ENCODE measurements at places on chromosomes 6 and 20.

- DNase-seq = no peak
Measured at GRCh38 chr6:158038291-158039177, 56.9 kb downstream of the SYNJ2 start.

- DNase-seq = no peak
Measured at GRCh38 chr6:137840252-137840651, 26.8 kb upstream of the TNFAIP3 start.

GRCh38 chr6:56789879-56790278 lies 147.2 kb upstream of the DST start:
- no peak for DNase-seq

GRCh38 chr20:32332614-32333013 lies 25.5 kb upstream of the ASXL1 start:
- no peak for DNase-seq

DNA sequence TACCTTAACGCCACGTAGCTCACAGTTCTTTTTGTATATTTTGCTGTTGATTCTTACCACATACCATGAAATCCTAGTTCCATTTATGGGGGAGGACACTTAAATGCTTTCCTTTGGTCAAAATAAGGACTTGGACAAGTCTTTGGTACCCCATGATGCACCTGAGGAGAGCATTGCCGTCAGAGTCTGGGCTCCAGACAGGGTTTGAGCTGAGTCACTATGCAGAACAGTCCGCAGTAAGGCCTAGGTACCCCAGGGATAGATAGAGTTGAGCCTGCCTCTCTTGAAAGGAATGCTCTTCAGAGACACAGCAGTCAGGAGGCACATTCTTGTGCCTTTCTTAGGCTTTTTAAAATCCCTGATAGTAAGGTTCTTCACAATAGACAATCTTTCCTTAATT lies 6.0 kb downstream of the PARD6B start:
- no peak for DNase-seq

GRCh38 chr6:132020138-132020581 lies 69.0 kb upstream of the CCN2 start:
- DNase-seq = no peak

DNA sequence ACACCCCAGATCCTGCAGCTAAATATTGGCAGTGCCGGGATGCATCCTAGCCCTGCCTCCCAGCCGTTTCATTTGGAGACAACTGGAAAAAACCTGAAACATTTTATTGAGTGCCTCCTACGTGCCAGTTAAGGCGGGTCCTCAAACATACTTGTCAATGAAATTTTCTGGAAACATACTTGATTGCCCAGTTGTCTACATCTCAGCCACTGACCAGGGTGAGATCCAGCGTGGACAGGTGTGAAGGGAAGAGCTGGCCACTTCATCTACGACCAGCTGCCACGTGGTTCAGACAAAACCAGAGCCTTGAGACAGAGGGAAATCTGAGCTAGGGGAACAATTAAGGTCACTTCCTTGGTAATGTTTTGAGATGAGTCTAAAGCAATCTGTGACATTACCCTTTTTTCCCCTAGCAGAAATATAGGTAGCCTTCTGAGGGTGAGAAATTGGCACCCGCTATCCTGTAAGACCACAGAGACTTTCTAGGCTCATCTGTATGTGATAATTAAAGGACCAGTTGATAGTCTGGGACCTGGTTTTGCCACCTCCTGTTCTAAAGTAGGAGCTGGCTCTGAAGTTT lies 116.3 kb upstream of the MTHFD1L start:
- DNase-seq = no peak

DNA sequence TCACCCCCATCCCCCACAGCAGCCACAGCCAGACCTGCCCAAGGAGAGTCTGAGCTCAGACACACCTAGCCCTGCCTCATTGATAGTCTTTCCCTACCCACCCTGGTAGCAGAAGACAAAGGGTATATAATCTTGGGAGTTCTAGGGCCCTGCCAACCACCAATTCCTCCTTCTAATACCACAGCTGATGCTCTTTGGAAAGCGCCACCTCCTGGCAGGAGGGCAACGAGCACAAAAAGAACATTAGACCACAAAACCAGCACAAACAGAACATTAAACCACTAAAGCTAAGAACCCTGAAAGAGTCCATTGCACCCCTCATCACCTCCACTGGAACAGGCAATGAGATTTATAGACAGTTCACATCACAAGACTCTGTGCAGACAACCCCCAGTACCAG lies 195.8 kb upstream of the FUT9 start:
- no peak for DNase-seq

GRCh38 chr6:87675004-87675681 lies 26.9 kb downstream of the AKIRIN2 start:
- DNase-seq = no peak

GRCh38 chr6:1076531-1077459 lies 235.1 kb upstream of the FOXQ1 start:
- no peak for DNase-seq

DNA sequence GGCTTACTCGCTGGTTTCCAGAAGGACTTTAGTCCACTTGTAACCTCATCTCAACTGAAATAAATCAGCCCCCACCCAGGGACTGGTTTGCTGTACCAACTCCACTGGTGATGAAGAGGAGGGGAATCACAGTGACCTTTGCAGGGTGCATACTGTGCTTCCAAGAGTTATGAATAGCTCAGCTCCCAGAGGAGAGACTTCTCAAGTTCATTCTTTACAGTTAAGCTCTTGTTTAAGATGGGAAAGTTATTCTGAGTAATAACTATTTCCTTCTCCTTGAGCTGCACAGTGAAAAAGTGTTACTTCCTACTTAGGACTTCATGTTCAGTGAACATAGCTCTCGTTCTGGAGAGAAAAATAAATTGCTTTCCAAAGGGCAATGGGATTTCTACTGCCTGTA lies 166.5 kb upstream of the ECI2 start:
- DNase-seq = no peak

DNA sequence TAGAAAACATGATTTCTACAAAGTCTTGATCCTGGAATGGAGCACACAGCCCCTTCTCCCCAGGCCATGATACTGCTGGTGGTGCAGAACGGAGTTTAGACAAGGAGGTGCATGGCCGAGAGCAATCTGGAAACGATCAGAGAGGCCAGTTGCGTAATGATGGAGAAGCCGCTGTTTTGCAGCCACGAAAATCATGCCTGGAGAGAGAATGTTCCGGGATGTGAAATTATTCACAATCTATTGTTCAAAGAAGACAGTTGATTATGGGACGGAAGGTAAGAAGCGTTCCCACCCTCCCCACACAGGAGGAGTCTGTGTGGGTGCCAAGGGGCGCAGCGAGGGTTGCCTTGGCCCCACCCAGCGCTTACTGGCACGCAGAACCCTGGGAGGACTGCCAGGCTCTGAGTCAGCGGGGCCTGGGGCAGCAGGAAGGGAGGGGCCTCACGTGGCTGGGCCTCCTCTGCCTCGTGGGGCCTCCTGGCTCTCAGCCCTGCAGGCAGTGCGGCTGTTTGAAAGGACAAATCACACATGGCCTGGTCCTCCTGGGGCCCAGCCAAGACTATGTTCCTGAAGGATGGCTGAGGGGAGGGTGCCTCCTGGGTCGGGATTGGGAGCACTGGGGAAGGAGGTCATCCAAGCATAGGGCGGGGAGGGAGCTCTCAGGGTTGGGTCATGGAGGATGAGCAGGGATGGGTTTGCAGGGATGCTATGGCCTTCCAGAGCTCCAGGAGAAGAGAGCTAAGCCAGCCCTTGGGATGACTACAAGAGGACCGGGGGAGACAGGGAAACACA lies 8.7 kb upstream of the AP5S1 start:
- DNase-seq = peak; percentile 91

GRCh38 chr6:45323656-45324224 lies 4.4 kb upstream of the RUNX2 start:
- no peak for DNase-seq

- no peak for DNase-seq
Measured at GRCh38 chr6:72446430-72446829, 175.4 kb upstream of the KCNQ5 start.

DNA sequence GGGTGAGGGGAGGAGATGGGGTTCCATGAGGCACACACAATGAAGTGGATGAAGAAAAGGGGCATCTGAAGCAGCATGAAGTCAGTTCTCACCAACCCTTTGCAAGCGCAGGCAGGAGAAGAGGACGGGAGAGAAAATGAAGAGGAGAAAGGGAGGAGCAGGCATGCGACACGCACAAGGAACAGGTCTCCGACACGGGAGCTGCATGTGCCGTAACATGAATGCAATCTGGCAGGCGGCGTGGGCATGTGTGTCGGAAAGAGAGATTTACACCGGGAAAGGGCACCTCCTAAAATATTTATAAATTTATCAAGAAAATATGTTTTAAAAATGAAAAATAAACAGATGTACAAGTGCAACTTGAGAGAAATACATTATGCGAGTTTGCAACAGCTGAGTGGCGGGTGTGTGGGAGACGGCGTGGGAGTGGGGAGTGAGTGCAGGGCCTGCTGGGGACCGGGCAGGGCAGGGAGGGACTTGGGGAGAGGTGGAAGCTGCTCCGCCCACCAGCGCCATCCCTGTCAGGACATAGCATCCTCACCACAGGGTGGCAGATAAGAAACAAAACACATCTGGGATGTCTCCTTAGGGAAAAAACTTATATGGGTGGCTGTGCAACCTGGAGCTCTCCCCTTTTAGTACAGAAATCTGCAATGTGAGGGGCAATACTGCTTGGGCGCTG lies 40.6 kb downstream of the GJA10 start:
- no peak for DNase-seq

- no peak for DNase-seq
Measured at GRCh38 chr6:149907317-149907716, 9.4 kb upstream of the RAET1E start.

GRCh38 chr6:69936674-69937363 lies 70.5 kb downstream of the COL19A1 start:
- no peak for DNase-seq

Measured in stimulated activated CD4-positive, alpha-beta T cell treated with anti-CD3 and anti-CD28 coated beads, TNF-alpha, amount 100 ng/mL, for 4 hours (primary cell).